ENCODE measurements at places on chromosomes 16 and 17.

- no peak for DNase-seq
These were observed 139.4 kb downstream of the ZFHX3 start for GRCh38 chr16:72908362-72909167.

DNA sequence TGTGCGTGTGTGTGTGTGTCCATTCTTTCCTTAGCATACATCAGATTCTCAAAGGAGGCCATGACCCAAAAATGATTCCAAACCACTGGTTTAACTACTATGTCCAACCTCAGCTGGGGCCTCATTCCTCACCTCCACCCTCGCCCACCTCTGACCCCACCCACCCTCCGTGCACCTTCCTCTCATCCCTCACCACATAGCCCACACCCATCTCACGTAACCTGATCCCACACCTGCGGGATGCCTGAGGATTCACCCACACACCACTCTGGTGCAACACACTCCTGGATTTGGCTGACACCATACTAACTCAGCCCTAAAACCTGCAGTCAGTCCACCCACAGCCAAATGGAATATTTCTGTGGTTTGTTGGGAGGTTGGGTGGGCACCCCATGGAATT, 3.3 kb upstream of the CSNK2A2 start:
- no peak for DNase-seq

DNA sequence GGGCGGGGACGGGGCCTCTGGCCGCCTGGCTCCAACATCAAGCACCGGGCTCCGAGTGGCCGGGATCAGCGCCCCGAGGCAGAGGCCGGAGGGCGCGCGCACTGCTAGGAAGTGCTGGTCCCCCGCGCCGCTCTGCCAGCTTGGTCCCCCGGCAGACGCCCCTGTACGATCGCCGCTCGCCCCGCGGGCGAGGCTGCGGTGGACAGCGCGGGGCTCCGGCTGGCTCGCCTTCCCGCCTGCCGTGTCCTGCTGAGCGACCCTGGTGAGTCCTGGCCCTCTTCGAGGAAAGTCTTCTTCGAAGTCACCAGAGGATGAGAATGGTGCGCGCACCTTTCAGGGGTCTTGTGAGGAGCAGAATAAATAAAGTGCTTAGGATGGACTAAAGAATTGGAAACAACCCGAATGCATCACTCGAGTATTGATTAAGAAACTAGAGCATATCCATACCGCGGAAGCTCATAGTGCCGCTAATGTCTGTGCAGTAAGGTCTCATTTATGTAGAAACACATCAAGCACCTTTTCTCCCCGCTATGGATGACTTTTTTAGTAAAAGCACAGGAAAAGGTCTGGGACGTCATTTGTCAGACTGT, 392 bp downstream of the ZNF213 start:
- no peak for DNase-seq

DNA sequence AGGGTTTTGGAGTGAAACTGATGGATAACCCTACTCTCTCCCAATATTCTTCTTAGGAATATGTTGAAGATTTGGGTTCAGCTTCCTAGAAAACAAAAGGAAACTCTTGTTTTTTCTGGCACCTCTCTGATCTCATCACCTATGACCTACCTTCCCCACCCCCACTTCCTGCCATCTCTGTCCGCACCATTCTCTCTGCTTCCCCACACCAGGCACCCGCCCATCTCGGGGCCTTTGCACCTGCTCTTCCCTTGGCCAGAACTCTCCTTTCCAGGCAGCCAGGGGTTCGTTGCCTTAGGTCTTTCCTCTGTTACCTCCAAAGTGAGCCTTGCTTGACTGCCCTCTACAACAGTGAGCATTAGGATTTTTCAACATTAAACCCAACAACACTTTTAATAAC, 159.7 kb downstream of the IRX3 start:
- DNase-seq = no peak

GRCh38 chr17:47611372-47612350, 38.1 kb upstream of the KPNB1 start:
- no peak for DNase-seq

- DNase-seq = no peak
These were observed 47.9 kb downstream of the RABEP1 start for GRCh38 chr17:5329784-5330557.

GRCh38 chr17:49515196-49515770, 20.2 kb downstream of the NGFR start:
- peak; percentile 99 for DNase-seq

DNA sequence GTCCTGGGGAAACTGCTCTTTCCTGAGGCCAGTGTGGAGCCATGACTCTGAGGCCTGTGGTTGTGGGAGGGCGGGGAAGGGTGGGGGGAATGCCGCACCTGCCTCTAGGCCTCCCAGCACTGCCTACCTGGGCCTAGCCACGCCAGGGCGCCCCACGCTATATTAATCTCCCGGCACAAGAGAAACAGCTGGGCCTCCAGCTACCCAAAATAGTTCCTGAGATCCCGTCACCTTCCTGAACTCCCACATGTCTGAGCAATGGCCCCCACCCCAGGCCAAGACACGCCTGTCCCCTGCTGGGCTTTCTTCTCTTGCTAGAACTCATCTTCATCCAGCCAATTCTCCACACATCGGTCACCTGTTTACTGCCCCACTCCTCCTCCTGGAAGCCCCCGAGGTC, 13.0 kb upstream of the MTSS2 start:
- DNase-seq = no peak

All from H54 (cell line).